ENCODE measurements at places on chromosomes 6 and 20.

DNA sequence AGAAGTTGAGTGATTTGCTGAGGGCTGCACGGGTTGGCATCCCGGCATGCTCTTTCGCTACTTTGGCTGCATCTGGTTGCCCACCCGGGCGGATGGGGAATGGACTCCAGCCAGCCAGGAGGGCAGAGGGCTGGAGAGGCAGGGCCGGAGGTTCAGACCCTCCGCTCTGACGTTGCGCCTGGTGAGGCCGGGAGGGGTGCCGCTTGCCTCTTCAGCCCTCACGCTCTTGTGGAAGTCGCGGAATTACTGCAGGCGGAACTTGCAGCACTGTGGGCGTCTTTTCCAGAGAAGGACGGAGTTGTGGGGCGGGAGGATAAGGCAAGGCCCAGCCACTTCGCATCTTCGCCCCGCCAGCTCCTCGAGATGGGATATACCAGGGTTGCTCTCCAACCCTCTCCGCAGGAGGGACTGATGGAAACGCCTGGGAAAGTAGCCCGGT lies 656 bp downstream of the RTEL1 start:
- DNase-seq: no peak

DNA sequence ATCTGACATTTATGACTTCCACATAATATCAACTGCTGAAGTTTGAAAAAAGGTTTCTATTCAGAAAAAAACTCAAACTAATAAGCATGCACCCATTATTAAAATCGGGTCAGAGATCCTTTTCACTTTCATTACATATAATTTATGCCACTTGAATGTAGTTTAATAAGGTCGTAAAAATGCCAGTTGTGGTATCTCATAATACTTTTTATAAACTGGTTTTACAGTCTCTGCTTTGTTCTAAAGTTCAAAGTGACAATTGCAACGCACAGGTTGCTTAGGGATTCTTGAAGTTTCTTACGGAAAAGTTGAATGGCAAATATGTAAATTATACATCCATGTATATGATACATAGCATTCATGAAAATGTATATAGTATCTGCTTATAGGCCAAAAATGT lies 229.4 kb upstream of the CEP162 start:
- no peak for DNase-seq

- no peak for DNase-seq
Measured at GRCh38 chr6:49202924-49203536, 260.0 kb downstream of the MMUT start.

DNA sequence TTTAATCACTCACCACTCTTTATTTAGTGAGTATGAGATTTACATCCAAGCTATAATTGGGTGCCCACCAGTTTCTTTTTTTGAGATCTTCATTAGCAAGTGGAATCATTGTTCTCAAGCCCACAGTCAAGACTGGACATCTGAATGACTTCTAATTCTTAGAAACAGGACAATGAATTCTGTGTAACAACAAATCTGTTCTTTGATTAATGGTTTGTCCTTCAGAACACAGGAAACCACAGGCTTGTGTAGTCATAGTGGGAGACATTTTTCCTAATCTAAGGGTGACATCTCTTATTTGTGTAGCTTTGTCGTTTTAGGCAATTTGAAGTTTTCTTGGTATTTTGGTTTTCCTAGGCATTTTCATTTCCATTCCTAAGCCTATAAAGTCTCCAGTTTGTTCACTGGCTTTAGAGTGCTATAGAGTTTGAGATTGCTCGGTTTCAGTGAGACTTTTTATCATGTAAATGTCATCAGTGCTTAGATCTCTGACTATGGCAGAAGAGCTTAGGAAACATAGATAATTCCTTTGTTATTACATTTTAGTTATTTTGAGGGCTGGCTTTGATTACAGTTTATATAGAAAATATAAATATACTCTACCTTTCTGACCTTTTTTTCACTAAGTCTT lies 903.9 kb upstream of the MAP3K7 start:
- no peak for DNase-seq

GRCh38 chr6:142416179-142416578 lies 114.4 kb downstream of the ADGRG6 start:
- DNase-seq: no peak

DNA sequence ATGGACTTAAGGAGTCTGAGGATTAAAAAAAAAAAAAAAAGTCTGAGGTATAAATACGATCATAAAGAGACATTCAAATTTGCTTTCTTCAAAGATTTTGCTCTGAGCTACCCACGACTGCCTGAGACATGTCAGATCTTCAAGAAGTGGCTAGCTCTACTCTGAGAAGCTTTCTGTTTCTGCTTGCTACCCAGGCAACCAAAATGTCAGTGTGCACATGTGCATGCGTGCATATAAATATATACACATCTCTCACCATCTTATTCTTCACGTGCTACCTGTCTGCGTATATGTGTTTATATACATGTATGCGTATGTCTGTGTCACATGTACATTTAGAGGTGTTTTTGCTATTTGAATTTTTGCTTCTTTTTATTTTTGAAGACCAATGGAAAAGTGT lies 299.6 kb upstream of the STXBP5 start:
- no peak for DNase-seq

- DNase-seq: no peak
Measured at GRCh38 chr20:57470212-57470522, 54.8 kb downstream of the CTCFL start.

GRCh38 chr6:107832151-107833056 lies 8.3 kb upstream of the SCML4 start:
- no peak for DNase-seq

GRCh38 chr6:56759521-56759920 lies 116.8 kb upstream of the DST start:
- DNase-seq: no peak

DNA sequence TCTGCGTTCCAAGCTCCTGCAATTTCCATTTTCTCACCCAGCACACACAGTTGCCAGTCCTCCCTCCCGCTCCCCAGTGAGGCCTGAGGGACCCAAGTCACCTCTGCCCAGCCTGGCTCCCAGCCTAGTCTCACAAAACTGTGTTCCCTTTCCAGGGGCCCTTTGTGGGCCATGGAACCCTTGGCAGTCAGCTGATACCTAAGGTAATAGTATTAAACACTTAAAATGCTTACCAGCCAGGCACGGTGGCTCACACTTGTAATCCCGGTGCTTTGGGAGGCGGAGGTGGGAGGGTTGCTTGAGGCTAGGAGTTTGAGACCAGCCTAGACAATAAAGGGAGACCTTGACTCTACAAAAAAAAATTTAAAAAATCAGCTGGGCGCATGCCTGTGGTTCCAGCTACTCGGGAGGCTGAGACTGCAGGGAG lies 3.2 kb upstream of the RBM38 start:
- DNase-seq: no peak

- DNase-seq: no peak
Measured at GRCh38 chr6:69719602-69720193, 77.1 kb downstream of the LMBRD1 start.

DNA sequence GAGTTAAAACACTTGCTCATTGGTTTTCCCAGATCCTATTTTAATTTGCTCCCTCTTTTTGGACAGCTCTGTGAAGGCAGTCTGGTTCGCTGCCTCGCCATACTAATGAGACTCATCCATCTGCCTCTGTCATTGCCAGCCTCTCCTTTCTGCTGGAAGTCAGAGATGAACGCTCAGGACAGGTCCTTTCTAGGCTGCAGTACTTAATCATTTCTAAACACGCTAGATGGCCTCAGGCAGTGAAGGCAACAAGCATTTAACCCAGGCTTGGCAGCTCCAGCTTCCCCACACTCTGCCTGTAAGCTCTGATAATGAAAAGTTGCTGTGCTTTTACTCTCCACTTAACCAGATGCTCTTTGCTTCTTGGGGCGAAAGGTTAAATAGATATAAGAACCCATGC lies 286.7 kb upstream of the POU3F2 start:
- DNase-seq: no peak

GRCh38 chr20:33709398-33709797 lies 10.7 kb downstream of the PXMP4 start:
- no peak for DNase-seq

GRCh38 chr20:44707018-44707579 lies 8.1 kb upstream of the CCN5 start:
- DNase-seq: no peak

DNA sequence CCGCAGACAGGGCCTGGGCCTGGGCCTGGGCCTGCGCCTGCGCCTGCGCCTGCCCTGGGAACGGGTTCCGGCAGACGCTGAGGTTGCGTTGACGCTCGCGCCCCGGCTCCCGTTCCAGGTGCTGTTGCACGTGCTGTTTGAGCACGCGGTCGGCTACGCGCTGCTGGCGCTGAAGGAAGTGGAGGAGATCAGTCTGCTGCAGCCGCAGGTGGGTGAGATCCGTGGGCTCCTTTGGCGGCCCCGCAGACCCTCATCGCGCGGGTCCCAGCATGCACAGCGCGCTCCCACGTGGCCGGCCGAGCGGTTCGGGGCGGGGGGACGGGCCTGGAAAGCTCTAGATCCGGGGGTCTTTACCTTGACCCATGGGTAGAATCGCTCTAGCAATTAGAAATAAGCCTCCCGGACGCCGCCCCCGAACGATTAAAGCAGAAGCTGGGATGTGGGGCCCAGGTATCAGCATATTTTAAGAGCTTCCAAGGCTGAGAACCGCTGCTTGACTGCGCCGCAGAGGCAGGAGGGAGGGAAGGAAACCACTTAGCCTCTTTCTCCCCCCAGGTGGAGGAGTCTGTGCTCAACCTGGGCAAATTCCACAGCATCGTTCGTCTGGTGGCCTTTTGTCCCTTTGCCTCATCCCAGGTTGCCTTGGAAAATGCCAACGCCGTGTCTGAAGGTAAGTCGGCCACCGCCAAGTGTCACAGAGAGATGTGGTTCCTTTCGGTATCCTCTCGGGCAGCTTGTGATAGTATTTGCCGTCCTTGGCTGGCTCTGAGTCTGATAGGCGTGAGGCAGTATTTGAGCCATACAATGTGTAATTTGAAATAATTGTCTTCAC lies 508 bp downstream of the NOP56 start:
- DNase-seq: no peak

GRCh38 chr6:125255201-125255600 lies 46.6 kb downstream of the HDDC2 start:
- DNase-seq: no peak

DNA sequence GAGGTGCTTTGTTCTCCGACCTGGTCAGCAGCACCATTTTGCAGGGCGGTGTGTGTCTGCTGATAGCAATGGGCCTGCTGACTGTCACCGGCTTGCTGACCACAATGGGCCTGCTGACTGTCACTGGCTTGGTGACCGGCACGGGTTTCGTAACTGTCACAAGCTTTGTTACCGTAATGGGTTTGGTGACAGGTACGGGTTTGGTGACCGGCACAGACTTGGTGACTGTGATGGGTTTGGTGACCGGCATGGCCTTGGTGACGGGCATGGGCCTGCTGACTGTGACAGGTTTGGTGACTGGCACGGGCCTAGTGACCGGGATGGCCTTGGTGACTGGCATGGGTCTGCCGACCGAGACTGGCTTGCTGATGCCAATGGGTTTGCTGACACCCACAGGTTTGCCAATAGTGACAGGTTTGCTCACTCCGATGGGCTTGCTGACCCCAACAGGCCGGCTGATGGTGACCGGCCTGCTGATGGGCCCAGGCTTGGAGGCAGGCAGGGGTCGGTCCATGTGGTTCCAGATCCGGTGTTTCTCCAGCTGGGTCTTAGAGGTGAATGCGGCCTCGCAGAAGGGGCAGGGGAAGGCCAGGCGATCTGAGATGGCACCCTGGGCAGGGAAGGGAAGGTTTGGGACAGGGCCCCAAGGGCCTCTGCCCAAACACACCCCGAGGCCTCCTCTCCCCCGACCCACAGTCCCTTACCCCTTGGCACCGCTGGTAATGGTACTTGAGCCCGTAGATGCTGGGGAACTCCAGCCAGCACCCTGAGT lies 3.4 kb downstream of the ZNF512B start:
- DNase-seq: no peak

GRCh38 chr6:100633096-100633777 lies 168.5 kb upstream of the SIM1 start:
- no peak for DNase-seq

- no peak for DNase-seq
Measured at GRCh38 chr20:19964289-19965265, 52.6 kb upstream of the NAA20 start.

DNA sequence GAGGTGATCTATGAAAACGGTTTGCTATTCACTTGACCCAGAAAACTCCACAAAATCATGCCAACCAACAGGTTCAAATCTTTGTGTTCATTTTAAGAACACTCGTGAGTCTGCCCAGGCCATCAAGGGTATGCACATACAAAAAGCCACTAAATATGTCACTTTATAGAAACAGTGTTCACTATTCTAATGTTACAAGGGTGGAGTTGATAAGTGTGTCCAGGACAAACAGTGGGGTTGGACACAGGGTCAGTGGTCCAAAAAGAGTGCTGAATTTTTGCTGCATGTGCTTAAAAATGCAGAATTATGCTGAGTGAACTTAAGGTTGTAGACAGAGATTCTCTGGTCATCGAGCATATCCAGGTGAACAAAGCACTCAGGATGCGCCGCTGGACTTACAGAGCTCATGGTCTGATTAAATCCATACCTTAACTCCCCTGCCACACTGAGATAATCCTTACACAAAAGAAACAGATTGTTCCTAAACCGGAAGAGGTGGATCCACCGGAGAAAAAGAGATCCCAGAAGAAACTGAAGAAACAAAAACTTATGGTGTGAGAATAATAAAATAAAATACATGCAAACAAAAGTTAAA lies 23.5 kb downstream of the KIAA0408 start:
- no peak for DNase-seq

DNA sequence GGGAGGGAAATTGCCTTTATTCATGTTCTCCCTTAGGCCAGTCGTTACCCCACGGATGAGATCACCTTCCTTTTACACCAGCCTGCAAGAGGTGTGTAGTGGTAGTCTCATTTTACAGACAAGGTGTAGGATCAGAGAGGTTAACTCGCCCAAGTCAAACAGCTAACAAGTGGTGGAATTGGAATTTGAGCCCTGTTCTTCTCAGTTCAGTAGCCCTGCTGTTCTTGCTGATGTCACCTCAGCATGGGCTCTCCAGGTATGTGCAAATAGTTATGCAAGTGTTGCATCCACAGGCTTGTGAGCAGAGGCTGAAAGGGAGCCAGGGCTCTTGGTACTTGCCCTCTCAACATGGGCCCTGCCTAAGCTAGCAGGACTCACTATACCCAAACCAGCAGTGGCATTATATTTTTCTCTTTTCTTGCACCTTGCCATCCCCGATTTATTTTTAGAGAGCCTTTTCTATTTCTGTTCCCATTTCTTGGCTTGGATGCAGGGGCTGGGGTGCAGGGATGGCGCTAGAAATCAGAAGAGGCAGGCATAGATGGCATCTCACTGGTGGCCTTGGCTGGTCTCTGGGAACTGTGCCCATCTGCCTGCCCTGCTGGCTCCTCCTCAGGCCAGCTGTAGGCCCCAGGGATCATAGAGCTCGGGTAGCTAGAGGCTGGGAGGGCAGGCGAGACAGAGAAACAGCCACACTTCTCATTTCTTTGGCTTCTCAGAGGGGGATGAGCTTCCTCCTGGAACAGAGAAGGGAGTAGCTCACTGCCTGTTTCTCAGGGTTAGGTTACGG lies 18.2 kb downstream of the PPARD start:
- DNase-seq: no peak

- no peak for DNase-seq
Measured at GRCh38 chr20:20520776-20521175, 152.9 kb downstream of the INSM1 start.
